ENCODE measurements at places on chromosomes 16 and 17.
A peak's percentile ranks its signal among the peaks of the same experiment; 100 is the strongest.

GRCh38 chr16:57711-58110, 4.1 kb downstream of the SNRNP25 start:
- H3K27ac ChIP-seq: no peak overlapping the region
- no peak for DNase-seq
- no peaks in the 10 kb centered on the region for H3K4me1 ChIP-seq
- peaks cover 22% of the 10 kb centered on the region for H3K36me3 ChIP-seq
- no peak overlapping the region for H3K4me3 ChIP-seq

GRCh38 chr17:45016823-45017222, 34.6 kb downstream of the DCAKD start:
- H3K36me3 ChIP-seq: no peaks in the 10 kb centered on the region
- no peak for DNase-seq
- H3K27ac ChIP-seq: no peak overlapping the region

- H3K27ac ChIP-seq: no peak overlapping the region
- no peak for DNase-seq
- H3K36me3 ChIP-seq: no peaks in the 10 kb centered on the region
- no peaks in the 10 kb centered on the region for H3K4me1 ChIP-seq
Measured at GRCh38 chr17:2926019-2926650, 129.9 kb downstream of the RAP1GAP2 start.

GRCh38 chr17:2689411-2690164, 22.0 kb downstream of the CLUH start:
- no peak overlapping the region for H3K27ac ChIP-seq
- H3K4me1 ChIP-seq: no peaks in the 10 kb centered on the region
- H3K4me3 ChIP-seq: no peak overlapping the region
- H3K36me3 ChIP-seq: peaks cover 38% of the 10 kb centered on the region

- DNase-seq: no peak
- no peaks in the 10 kb centered on the region for H3K36me3 ChIP-seq
- no peaks in the 10 kb centered on the region for H3K27me3 ChIP-seq
- no peaks in the 10 kb centered on the region for H3K4me1 ChIP-seq
- no peak overlapping the region for H3K4me3 ChIP-seq
- no peak overlapping the region for H3K27ac ChIP-seq
Measured at GRCh38 chr16:58508671-58509251, 6.6 kb upstream of the SETD6 start.

DNA sequence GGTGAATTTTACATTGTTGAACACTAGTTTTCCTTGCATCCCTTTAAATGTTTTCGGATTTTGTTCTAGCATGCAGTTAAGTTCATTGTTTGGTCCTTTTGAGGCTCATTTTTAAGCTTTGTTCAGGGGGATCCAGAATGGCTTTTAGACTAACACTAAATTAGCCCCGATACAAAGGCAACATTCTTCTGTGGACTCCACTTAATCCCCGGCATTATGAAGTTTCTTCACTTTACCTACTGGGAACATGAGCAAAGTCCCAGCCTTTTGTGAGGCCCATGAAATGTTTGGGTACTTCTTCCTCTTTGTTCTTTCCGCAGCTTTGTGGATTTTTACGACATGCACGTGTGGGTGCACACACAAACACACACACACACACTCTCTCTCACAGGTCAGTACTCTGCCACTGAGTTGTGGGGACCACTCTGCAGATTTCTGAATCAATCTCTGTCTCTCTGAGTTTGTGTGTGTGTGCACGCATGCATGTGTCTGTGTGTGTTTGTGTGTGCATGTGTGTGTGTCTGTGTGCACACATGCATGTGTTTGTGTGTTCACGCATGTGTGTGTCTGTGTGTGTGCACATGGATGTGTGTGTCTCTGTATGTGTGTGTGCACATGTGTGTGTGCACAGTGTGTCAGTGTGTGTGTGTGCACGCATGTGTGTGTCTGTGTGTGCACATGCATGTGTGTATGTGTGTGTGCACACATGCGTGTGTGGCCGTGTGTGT, 240.4 kb upstream of the TNRC6C start:
- no peak overlapping the region for H3K4me3 ChIP-seq
- DNase-seq: no peak
- no peaks in the 10 kb centered on the region for H3K27me3 ChIP-seq
- H3K36me3 ChIP-seq: no peaks in the 10 kb centered on the region
- no peak overlapping the region for H3K27ac ChIP-seq
- no peaks in the 10 kb centered on the region for H3K4me1 ChIP-seq

DNA sequence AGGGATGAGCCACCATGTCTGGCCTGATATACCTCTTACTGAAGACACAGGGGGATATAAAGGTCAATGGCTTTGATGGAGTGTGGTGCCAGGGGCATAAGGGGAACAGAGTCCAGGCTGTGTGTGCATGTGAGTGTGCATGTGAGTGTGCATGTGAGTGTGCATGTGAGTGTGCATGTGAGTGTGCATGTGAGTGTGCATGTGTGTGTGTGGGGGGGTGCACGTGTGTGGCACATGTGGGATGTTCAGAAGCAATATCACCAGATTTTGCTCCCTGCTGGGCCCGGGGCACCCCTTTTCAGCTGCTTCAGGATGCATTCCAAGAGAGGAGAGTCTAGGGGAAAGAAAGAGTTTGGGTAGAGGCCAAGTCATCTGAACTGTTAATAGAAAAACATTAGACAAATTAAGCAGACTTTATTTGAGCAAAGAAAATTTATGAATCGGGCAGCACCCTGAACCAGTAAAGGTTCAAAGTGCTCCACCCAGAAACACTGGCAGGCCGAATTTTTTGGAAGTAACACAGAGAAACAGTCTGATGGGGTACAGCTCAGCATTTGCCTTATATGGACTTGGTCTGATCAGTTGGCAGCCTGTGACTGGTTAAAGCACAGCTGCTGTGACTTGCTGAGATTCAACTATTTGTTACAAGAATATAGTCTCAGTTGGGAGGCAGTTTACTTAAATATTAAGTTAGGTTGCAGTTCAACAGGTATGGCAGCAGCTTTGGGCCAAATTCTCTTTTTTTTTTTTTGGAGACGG, 9.7 kb downstream of the CHST5 start:
- no peak for DNase-seq
- H3K4me1 ChIP-seq: no peaks in the 10 kb centered on the region
- no peak overlapping the region for H3K4me3 ChIP-seq
- no peak overlapping the region for H3K27ac ChIP-seq
- no peaks in the 10 kb centered on the region for H3K27me3 ChIP-seq
- no peaks in the 10 kb centered on the region for H3K36me3 ChIP-seq

DNA sequence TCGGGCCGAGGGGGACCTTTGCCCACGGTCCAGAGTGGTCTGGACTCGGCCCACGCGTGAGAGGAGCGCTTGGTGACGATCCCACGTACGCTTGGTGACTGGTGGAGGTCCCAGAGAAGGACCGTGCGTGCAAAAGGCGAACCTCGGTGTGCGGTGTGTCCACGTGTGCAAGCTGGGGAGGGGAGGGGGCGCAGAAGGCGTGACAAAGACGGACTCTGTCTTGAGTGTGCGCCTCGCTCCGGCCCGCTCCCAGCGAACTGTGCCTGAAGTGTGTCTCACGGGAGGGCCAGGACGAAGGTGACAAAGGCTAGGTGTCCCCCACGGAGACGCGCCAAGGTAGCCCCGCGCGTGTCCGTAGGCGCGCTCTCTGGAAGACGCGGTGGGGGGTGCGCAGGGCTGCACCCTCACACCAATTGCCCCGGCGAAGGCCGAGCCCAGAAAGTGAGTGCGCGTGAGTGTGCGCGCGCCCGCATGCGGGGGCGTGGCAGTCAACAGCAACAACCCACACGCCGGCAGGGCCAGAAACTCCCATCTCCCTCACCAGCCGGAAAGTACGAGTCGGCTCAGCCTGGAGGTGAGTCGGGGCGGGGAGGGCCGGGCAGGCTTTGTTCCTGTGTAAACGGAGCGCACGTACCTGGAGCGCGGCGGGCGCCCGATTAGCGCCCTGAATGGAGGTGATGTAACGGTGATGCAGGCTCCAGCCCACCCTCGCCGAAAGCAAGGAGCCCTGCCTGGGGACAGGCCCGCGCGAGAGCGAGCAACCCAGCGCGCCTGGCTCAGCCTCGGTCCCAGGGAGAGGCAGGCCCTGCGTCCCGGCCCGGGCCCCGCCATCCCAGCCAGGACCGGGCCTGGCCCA, at the start of gene GPRC5C:
GPRC5C (plus strand) TSS at position 521 of the 856 bp plus-strand sequence. CDS start 7,689 bp downstream, outside the sequence.
- peaks cover 44% of the 10 kb centered on the region for H3K27me3 ChIP-seq
- no peak within 1 kb of the TSS for H3K27ac ChIP-seq
- H3K4me3 ChIP-seq: peak within 1 kb of the TSS; percentile 48
- peaks cover 14% of the 10 kb centered on the region for H3K4me1 ChIP-seq

DNA sequence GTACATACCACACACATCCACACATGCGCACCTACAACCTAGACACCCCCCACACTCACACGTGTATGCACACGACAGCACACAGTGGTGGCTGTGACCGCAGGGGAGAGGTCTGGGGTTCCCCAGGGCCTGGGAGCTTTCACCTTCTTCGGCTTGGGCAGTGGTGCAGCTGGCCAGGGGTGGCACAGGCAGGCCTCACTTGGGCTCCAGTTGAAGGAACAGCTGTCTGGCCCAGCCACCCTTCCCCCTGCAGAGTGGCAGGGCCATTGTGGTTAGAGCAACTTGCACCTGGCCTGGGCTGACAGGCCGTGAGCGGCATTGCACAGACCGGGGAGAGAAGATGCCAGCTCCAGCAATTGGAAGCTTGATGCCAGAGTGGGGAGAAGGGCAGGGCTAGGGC, 114.5 kb upstream of the GSE1 start:
- no peaks in the 10 kb centered on the region for H3K27me3 ChIP-seq
- no peaks in the 10 kb centered on the region for H3K36me3 ChIP-seq
- H3K4me3 ChIP-seq: no peak overlapping the region

DNA sequence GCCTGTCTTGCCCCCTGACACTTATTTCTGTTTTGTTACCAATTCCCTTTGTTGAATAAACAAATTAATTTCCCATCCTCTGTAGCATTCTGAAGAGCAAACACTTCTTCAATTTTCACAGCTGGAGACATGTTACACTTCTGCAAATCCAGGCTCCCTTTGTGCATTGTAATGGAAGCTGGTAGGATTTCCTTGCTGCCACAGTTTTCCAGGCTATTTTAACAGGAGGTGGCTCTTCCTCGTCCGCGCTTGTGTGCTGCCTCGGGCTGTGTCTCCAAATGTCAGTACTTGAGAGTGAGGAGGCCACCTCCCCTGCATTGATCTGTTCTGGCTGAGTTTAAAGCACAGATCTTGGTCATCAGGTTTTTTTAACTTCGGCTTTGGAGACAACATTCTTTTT, 40.0 kb downstream of the SOST start:
- no peak overlapping the region for H3K27ac ChIP-seq
- H3K4me3 ChIP-seq: no peak overlapping the region
- peaks cover 3% of the 10 kb centered on the region for H3K27me3 ChIP-seq

- H3K27ac ChIP-seq: no peak overlapping the region
- no peak overlapping the region for H3K4me3 ChIP-seq
Measured at GRCh38 chr16:15757630-15758251, 99.1 kb downstream of the MYH11 start.

GRCh38 chr17:40313668-40314583, 4.9 kb downstream of the RARA start:
- DNase-seq: no peak
- H3K36me3 ChIP-seq: no peaks in the 10 kb centered on the region
- H3K27me3 ChIP-seq: no peaks in the 10 kb centered on the region
- no peak overlapping the region for H3K4me3 ChIP-seq
- H3K27ac ChIP-seq: peak overlapping the region; percentile 61
- H3K4me1 ChIP-seq: peaks cover 50% of the 10 kb centered on the region

DNA sequence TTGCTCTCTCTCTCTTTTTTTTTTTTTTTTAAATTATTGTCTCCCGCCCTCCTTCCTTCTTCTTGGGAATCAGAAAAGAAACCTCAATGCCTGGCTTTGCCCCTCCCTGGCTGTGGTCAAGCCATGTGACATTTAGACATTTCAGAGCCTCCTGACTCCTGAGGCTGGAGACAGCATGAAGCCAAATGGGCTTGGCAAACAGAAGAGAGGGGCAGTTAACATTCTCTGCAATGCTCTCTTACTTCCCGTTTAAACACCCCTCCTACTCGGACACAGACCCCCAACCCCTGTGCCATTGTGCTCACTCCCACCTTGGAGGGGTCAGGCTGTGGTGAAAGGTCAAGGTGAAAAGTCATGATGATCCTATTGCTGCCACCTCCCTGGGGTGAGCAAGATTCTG, 14.7 kb upstream of the MEOX1 start:
- DNase-seq: no peak
- no peak overlapping the region for H3K4me3 ChIP-seq
- H3K27me3 ChIP-seq: no peaks in the 10 kb centered on the region
- H3K36me3 ChIP-seq: no peaks in the 10 kb centered on the region

- no peak overlapping the region for H3K4me3 ChIP-seq
- H3K27ac ChIP-seq: no peak overlapping the region
- DNase-seq: no peak
- peaks cover 5% of the 10 kb centered on the region for H3K27me3 ChIP-seq
- no peaks in the 10 kb centered on the region for H3K36me3 ChIP-seq
- H3K4me1 ChIP-seq: no peaks in the 10 kb centered on the region
Measured at GRCh38 chr17:68662479-68662878, 61.3 kb upstream of the FAM20A start.

DNA sequence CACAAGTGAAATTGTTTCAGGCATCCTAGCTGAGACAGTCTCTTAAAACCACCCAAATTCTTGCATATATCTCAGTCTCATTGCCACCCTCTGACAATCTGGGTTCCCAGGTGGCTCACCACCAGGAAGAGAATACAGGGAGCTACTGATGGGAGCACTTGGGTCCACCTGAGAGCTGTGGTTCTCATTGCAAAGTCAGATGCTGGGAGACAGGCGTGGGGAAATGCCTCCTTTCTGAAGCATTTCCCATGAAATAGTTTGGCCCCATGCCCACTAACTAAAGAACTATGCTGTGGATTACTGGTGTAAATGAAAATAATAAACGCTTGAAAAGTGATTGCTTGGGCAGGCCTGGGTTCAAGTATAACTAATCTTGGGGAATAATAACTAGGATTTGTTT, 70.3 kb downstream of the CMC2 start:
- DNase-seq: peak; percentile 44
- H3K27ac ChIP-seq: no peak overlapping the region
- H3K4me1 ChIP-seq: peaks cover 19% of the 10 kb centered on the region

DNA sequence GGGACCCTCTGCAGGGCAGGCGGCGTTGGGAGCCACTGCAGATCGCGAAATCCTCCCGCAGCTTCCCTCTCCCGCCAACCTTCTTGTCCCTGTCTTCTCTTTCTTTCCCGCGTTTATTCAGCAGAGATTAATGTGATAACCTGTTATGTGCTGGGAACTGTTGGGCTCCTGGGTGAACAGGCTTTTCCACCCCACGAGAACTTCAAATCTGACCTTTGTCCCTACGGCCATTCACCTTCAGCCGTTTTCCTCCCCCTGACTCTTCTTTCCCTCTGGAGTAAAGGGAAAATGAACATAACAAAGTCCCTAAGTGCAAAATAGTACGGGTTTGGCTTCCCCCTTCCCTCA, 15.2 kb upstream of the KPNA2 start:
- peak overlapping the region; percentile 55 for H3K4me3 ChIP-seq
- peaks cover 12% of the 10 kb centered on the region for H3K4me1 ChIP-seq
- H3K27ac ChIP-seq: peak overlapping the region; percentile 76
- H3K36me3 ChIP-seq: no peaks in the 10 kb centered on the region
- no peak for DNase-seq

Measured in A673 (cell line).